AG04449 (cell line): ENCODE measurements at places on chromosomes 11 and 22.

DNA sequence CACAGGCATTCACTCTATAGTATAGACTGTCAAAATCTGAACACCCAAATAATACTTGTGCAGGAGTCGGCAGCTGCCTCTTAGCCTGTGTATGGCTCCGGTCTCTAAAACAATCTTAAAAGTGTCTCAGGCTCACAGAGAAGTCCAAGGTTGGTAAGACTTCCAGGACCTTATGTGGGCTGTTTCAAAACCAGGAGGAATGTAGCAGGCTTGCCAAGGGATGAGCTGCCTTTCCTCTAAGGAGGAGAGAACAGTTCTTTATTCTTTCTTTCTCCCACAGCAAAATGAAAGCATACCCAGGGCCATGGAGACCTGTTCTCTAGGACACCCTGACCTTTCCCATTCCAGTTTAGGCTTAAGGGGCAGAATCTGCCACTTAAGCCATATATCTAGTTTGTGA, 176.5 kb downstream of the TRPC6 start:
- no peak for DNase-seq

DNA sequence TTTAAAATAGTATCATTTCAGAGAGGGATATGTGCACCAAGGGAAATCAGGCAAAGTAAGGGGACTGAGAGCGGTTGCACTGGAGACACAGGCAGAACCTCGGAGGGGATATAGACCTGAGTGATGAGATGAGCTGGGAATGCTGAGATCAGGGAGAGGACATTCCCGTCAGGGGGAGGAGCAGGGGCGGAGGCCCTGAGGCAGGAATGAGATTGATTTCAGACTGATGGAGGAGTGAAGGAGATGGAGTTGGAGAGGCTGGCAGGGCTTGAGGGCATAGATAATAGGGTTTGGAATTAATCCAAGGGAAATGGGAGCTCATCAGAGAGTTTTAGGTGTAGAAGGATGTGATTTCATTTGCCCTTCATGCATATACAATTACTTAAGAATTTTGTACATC, 13.2 kb downstream of the CD6 start:
- DNase-seq = no peak

DNA sequence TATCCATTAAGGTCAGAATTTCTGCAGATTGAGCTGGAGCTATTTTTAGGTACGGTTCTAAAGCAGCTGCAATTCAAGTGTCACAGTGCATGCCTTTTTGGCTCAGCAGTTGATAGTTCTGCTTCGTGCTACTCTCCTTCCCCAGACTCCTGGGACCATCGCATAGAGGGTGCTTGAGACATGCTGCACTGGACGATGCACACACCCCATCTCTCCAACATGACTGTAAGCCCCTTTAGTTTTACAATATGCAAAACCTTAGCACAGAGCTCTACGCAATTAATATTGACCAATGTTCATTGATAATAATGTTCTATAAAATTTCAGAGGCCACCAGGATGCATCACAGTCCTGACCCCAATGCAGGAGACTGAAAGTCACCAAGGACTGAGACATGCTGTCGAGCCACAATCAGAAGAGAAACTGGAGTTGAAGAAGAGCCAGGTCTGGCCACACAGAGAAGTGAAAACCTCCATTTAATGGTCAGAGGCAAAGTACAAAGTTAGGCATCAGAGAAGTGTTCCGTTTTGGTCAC, 120.9 kb upstream of the ZC3H12C start:
- DNase-seq = no peak

DNA sequence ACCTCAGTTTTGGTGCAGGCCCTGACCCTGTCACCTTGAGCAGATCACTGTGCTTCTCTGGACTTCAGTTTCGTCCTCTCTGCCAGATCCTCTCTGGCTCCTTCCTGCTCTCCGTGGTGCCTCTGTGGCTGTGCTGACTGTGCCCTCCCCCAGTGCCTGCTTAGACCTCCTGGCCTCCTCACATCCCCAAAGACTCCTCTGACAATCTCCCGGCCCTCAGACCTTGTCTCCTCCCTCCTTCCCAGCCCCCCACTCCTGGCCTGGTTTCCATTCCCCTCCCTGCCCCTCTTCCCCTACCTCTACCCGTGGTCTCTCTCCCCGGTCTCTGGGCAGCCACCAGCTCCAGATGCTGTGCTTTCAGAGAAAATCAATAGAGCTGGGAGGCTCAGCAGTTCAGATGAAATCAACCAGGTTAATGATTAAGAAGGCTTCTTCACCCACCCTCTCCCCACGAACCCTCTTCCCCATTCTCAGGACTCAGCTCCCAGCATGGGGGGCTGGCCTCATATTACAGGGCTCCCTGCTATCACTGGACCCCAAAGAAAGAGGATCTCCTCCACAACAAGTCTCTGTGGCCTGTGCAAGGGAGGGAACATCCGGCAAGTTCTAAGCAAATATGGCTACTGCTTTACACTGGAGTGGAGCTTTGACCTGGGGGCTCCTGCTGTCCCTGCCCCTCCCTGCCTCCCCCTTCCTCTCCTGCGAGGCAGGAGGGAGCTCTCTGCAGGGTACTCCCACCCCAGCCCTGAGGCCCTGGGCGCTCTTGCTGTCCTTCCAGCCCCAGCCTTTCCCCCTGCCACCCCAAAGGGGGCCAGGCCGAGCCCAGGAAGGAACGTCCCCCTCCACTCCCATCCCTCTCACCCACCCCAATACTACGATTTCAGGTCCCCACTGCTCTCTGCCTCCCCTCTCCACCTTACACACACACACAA, 8.5 kb downstream of the BACE1-AS start:
- DNase-seq = no peak

DNA sequence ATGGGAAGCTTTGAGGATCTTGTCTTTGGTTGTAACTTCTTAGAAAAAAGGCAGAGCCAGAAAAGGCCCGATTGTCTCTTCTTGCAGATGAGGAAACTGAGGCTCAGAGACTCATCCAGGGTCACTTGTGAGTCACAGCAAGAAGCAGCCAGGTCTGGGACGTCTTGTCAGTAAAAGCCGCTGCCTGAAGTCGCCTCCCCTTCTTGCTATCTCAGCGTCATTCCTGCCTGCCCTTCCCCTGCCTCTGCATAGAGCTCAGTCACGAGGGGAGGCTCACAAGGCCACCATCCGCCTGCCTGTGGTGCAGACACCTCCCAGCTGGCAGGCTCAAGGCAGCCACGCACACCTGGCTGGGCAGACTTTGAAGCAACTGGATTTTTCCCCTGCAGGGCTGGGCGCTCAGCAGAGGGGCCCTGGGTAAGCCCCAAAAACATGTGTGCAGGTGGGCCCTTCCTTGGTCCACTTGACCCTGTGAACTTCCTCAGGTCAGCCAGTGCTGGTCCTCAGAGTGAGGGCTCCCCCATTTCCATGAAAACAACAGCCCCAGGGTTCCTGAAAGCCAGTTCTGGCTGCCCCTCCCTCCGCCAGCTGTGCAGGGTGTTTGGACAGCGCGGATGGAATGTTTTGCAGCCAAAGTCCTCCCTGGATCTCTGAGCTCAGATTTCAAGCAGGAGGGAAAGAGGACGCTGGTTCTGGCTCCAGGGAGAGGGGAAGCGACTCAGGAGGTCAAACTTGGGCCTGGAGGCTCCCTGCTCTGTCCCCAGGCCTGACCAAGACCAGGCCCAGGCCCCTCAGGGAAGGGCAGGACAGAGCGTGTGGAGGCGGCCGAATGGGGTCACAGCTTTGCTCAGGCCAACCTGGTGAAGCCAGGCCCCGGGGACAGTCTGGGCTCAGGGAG, 6.0 kb upstream of the RAB3IL1 start:
- no peak for DNase-seq

DNA sequence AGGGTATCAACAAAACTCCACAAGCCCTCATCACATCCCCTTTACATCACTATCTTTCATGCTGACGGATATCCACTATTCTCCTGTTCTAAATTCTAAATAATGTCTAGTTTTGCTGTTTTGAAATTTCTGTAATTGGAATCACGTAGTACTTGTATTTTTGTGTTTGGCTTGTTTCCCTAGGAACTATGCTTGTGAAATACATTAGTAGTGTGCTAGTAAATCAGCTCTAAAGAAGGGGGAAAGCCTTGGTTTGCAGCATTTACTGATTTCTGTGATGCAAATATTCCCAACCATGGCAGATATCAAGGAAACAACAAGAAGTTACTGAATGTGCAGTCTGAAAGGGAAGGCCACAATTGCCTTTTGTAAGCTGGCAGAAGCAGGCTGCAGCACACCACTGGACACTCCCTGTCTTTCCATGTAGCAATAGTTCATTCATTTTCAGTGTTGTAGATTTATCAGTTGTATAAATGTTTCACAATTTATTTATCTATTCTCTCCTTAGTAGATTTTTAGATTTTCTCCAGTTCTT, 4.7 kb upstream of the FOLH1 start:
- no peak for DNase-seq

- no peak for DNase-seq
Observed at GRCh38 chr11:117423046-117423575, 95.5 kb downstream of the CEP164 start.

DNA sequence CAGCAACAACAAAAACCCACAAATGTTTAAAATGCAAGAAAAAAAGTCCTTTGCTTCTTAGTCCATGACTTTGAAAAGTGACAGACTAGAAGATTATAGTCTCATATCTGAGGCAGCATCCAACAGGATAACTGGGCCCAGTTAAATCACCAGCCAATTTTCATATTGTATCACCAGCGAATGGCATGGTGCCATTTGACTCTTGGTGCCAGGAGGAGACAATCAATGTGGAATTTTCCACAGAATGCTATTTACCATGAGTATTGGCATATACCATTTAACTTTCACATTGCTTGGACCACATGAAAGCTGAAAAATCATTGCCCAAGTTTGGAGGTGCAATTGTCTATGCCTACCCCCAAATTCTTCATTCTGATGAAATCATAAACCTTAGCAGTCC, 255.5 kb downstream of the TENM4 start:
- DNase-seq = no peak

DNA sequence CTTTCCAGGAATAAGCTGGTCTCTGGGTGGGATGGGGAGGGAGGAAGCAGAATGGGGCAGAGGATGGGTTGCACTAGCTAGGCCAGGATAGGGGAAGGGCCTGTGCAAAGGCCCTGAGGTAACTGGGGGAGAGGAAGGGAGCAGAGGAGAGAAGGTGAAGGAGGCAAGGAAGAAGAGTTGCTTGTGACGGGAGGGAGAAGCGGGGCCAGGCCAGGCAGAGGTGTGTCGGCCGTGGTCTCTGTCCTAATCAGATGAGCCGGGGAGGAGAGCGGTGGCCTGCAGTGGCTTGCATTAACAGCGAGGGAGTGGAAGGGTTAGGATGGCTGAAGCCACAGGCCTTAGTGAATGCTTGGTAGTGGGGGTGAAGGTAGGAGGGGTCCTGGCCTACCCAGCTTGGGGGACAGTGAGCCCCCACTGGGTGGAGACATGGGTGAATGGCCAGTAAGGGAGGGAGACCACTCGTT, 6.0 kb upstream of the DERL3 start:
- DNase-seq = no peak

GRCh38 chr22:19103880-19104821, 18.1 kb downstream of the DGCR2 start:
- DNase-seq = no peak

DNA sequence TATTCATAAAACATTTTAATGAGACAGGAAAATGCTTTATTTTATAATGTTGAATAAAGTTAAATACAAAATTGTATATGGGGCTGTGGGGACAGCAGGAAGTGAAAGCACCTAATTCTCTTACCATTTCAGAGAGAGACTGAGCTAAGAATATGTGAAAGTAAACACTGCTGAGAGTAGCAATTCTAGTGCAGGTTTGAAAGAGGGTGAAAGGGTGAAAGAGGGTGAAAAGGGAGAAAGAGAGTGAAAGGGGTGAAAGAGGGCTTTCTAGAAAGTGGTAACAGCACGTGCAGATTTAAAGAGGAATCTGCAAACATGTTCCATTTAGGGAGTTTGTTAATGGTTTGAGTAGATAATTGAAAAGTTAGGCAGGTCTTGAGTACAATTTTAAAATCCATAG, 652.0 kb upstream of the CCDC90B start:
- no peak for DNase-seq

DNA sequence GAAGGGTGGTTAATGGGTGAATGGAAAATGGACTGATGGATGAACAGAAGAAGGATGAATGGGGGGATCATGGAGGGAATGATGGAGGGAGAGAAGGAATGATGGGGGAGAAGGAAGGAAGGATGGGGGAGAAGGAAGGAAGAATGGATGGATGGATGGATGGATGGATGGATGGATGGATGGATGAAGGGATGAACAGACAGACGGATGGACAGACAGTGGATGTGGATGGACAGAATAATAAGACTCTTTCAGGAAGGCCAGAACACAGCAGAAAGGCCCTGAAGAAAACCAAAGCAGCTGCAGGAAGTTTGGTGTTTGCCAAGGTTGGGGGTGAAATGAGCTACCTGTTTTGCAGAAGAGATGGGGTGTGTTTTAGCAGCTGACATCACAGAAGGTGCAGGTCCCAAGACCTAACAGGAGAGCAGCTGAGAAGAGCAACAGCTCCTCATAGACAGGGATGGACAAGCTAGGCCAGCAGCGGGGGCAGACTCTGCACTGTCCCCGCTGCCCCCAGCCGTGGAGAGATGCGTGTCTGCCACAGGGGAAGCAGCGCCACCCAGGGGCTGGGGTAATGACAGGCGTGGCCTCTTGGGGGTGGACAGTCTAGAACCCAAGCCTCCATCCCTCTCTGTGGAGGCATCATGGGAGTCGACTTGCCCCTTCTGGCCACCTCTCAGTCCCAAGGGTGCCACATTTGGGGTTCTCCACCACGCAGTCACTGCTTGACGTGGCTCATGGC, 17.9 kb downstream of the C1QTNF6 start:
- DNase-seq = no peak

GRCh38 chr11:62402226-62402959, 16.4 kb upstream of the SCGB1A1 start:
- no peak for DNase-seq

GRCh38 chr11:97961431-97961830, 1059.3 kb upstream of the CNTN5 start:
- no peak for DNase-seq

GRCh38 chr22:26035523-26035922, 133.7 kb upstream of the SEZ6L start:
- no peak for DNase-seq

DNA sequence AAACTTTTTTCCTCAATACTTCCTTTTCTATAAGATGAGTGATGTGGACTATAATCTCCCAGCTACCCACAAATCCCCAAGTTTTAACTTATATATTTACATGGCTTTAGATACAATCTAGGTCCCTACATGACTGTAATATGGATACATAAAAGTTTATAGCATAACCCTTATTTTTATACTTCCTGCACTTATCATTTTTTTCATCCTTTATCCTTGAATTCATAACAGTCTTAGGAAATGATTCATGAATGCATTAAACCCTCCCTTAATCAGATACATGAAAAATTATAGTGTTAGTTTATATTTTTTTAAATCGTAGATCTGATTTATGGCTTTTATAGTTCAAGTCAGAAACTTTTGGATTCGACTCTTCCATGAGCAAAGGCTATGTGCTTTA, 195.8 kb downstream of the MAML2 start:
- DNase-seq = no peak

- DNase-seq = peak; percentile 96
Observed at GRCh38 chr11:29184939-29185890, 831.6 kb downstream of the KCNA4 start.

DNA sequence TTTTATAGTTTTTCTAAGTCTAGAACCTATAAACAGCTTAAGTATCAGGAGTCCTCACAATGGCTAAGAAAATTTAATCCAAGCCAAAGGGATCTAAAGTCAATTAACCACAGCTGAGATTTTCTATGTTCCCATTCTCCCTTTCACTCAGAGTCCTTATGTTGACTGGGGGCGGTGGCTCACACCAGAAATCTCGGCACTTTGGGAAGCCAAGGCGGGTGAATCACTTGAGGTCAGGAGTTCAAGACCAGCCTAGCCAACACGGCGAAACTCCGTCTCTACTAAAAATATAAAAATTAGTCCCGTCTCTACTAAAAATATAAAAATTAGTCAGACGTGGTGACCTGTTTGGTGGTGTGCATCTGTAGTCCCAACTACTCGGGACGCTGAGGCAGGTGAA, 6.9 kb downstream of the RDX start:
- no peak for DNase-seq
